ENCODE measurements at places on chromosomes 4 and X. TPM values are rescaled to one million over a fixed set of nuclear protein-coding genes. Genes with fewer than 3 reads are reported as not detected.
A peak's percentile ranks its signal among the peaks of the same experiment; 100 is the strongest.

The FRG2 gene
- not detected for total RNA-seq

The NEUROG2 gene
- 0.09 TPM for total RNA-seq

The CENPE gene
- 41.5 TPM for total RNA-seq

The ACE2 gene
- not detected for total RNA-seq

DNA sequence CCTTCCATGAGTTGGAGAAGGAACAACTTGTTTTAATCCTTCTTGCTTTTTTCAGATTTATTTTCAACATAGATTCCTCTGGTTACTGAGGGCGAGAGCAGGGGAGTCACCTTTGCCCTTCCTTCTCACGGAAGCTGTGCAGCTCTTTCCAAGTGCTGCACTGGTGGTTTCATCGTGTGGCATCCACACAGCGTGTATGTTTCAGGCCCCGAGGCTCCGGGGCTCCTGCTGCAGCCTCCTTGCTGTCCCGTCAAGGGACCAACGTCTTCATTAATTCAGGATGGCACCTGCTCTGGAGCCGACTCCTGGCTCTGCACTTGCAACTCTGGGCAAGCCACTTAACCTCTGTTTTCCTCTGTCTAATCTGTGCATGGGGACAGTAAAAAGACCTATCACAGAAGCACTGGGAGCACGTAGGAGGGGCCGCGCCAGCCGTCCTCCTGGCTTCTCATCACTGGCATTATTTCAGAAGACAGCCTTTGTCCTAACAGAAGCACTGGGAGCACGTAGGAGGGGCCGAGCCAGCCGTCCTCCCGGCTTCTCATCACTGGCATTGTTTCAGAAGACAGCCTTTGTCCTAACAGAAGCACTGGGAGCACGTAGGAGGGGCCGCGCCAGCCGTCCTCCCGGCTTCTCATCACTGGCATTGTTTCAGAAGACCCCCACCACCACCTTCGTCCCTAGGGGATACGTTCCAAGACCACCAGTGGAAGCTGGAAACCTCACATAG lies 117.8 kb upstream of the NKX1-1 start:
- no peaks in the 10 kb centered on the region for H3K4me1 ChIP-seq
- DNase-seq: no peak
- H3K4me3 ChIP-seq: no peak overlapping the region
- H3K27me3 ChIP-seq: peaks cover 36% of the 10 kb centered on the region
- no peaks in the 10 kb centered on the region for H3K36me3 ChIP-seq
- H3K27ac ChIP-seq: no peak overlapping the region

- H3K4me1 ChIP-seq: no peaks in the 10 kb centered on the region
- no peaks in the 10 kb centered on the region for H3K27me3 ChIP-seq
- H3K36me3 ChIP-seq: peaks cover 13% of the 10 kb centered on the region
- H3K4me3 ChIP-seq: no peak overlapping the region
- H3K27ac ChIP-seq: no peak overlapping the region
Observed at GRCh38 chr4:11748164-11748872, 319.6 kb upstream of the HS3ST1 start.

GRCh38 chrX:47539860-47540259 lies 21.1 kb upstream of the ARAF start:
- no peaks in the 10 kb centered on the region for H3K27me3 ChIP-seq
- no peak for DNase-seq
- H3K27ac ChIP-seq: no peak overlapping the region
- no peaks in the 10 kb centered on the region for H3K36me3 ChIP-seq
- no peak overlapping the region for H3K4me3 ChIP-seq
- H3K4me1 ChIP-seq: 0 out of 2 replicates have a peak, but pooled peaks cover 2% of the 10 kb centered on the region

GRCh38 chr4:173488656-173489055 lies 41.4 kb downstream of the HAND2 start:
- H3K4me3 ChIP-seq: no peak overlapping the region
- peaks cover 33% of the 10 kb centered on the region for H3K4me1 ChIP-seq
- no peaks in the 10 kb centered on the region for H3K36me3 ChIP-seq
- H3K27ac ChIP-seq: no peak overlapping the region
- H3K27me3 ChIP-seq: peaks cover 24% of the 10 kb centered on the region

DNA sequence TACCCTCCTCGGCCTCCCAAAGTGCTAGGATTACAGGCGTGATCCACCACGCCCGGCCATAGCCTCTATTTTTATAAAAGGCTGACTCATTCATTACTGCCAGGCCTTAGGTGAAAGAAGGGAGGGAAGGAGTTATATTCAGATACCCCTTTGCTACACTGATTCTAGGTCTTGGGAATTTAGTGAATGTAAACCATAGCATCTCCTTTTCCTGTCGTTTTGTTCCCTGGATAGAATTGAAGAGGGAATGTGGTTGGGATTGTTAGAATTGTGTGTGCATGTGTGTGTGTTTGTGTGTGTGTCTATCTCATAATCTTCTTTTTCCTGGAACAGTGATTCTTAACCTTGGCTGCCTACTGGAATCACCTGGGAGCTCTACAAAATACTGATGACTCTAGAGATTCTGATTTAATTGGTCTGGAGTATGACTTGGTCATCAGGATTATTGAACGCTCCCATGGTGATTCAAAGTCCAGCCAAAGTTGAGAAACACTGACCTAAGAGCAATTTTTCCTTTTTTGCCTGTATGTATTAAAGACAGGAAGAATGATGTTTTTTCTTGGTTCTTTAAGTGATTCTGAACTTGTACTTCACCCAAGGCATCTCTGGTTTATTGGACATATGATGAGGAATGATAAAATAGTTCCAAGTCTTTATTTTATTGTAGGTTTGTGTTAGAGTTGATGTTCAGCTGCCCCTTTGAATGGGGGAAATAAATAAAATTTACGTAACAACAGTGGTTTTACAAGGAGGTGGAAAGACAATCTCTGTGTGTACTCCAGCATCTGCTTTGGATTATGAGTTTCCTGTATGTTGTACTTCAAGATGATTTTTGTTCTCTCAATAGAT lies 37.0 kb downstream of the NAP1L5 start:
- H3K27ac ChIP-seq: 0 out of 2 replicates have a peak overlapping the region, but pooled peaks have one; percentile 3
- H3K4me1 ChIP-seq: peaks cover 19% of the 10 kb centered on the region
- no peaks in the 10 kb centered on the region for H3K27me3 ChIP-seq
- H3K4me3 ChIP-seq: no peak overlapping the region

GRCh38 chr4:174066611-174067205 lies 216.8 kb downstream of the FBXO8 start:
- no peak for DNase-seq
- no peaks in the 10 kb centered on the region for H3K36me3 ChIP-seq
- H3K4me3 ChIP-seq: no peak overlapping the region

DNA sequence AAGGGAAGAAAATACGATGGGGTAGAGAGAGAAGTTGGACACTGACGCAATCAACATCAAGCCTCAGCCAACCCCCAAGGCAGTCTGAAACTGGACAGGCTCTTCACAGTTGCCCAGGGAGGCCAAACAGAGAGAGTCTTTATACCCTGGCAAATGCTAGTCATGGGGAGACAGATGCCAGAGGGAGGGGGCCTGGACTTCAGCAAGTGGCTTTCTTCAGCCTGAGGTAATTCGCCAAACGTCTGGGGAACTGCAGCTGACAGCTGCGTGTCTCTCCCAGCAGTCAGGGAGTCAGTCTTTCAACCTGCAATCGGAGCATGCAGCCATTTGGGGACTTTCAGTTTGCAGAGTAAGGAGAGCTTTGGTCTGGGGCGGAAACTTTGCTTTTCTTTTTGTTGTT lies 521.6 kb downstream of the TRIML1 start:
- H3K4me1 ChIP-seq: peaks cover 19% of the 10 kb centered on the region
- H3K4me3 ChIP-seq: no peak overlapping the region
- no peak for DNase-seq
- H3K27ac ChIP-seq: no peak overlapping the region
- H3K36me3 ChIP-seq: no peaks in the 10 kb centered on the region

DNA sequence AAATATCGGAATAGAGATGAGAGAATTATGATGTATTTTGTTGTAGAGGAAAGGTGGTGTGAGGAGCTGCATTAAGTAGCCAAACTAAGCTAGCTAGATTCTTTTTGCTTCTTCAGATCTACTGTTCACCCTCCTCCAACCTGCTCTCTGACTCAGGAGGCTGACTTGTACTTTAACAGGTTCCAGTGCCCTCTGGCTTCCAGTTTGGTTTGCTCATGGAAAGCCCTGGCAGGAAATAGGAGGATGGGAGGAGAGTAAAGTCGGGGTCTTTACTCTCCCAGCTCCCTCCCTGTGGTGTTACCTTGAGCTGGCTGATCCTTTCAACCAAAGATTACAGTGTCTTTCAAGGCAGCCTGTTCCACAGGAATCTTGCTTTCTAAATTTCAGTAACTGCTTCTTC lies 277.0 kb upstream of the EDA2R start:
- H3K4me3 ChIP-seq: no peak overlapping the region
- H3K4me1 ChIP-seq: no peaks in the 10 kb centered on the region
- H3K36me3 ChIP-seq: no peaks in the 10 kb centered on the region
- no peaks in the 10 kb centered on the region for H3K27me3 ChIP-seq

GRCh38 chr4:140237616-140238350 lies 83.8 kb upstream of the MAML3 start:
- peak overlapping the region; percentile 63 for H3K4me3 ChIP-seq
- no peaks in the 10 kb centered on the region for H3K36me3 ChIP-seq
- DNase-seq: peak; percentile 68

- peak overlapping the region; percentile 64 for H3K4me3 ChIP-seq
- DNase-seq: no peak
- peaks cover 34% of the 10 kb centered on the region for H3K4me1 ChIP-seq
- peaks cover 22% of the 10 kb centered on the region for H3K27me3 ChIP-seq
- H3K36me3 ChIP-seq: no peaks in the 10 kb centered on the region
Observed at GRCh38 chrX:111411557-111411956, 435 bp downstream of the DCX start.

Data from WTC11 (cell line).